SW 1271 (cell line): ENCODE measurements at places on chromosomes 6 and 20.

GRCh38 chr6:143160439-143161220 is 99.9 kb downstream of the AIG1 start:
- DNase-seq: no peak

GRCh38 chr20:36624068-36624943 is 18.7 kb downstream of the RAB5IF start:
- DNase-seq: no peak

DNA sequence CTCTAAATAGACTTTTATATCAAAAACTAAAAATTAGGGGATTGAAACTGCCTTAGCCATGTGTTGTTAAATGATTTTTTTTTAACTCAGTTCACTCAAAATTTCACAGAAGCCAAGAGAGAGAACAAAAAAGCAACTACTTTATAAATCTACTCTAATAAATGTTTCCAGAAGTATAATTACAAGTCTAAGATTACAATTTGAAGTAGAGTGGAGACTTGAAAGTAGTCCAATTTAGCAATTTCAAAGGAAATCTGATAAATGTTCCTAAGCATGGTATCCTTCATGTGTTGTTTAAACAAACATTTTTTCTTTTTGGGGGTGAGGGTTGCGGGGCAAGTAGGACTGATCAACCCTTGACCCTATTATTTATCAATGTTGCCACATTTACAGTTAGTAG is 72.6 kb downstream of the PHIP start:
- DNase-seq: no peak

- no peak for DNase-seq
Measured at GRCh38 chr6:67458265-67458664, 1176.8 kb upstream of the ADGRB3 start.

DNA sequence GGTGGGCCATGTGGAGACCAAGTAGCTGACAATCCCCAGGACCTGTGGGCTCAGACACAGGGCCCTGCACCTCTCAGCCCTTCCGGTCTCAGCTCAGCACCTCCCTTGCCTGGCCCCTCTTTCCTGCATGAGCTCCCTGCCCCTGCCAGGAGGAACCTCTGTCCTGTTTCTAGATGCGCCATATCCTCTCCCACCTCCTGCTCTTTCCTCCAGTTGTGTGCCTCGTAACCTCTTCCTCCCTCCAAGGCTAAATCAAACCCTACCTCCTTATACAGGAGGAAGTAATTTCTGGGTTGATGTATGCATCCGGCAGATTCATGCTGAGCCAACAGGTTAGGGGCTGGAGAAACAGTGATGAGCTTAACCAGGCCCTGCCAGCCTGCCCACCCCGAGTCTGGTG is 30.9 kb downstream of the ITPR3 start:
- DNase-seq: no peak

GRCh38 chr6:167907837-167908681 is 81.3 kb downstream of the AFDN start:
- DNase-seq: no peak

GRCh38 chr20:14418376-14418775 is 81.0 kb upstream of the FLRT3 start:
- no peak for DNase-seq

GRCh38 chr6:24927985-24928745 is 7.6 kb downstream of the RIPOR2 start:
- DNase-seq: no peak

GRCh38 chr6:54899986-54900385 is 53.4 kb downstream of the FAM83B start:
- no peak for DNase-seq

GRCh38 chr20:63106108-63106764 is 99.5 kb upstream of the BHLHE23 start:
- DNase-seq: no peak

DNA sequence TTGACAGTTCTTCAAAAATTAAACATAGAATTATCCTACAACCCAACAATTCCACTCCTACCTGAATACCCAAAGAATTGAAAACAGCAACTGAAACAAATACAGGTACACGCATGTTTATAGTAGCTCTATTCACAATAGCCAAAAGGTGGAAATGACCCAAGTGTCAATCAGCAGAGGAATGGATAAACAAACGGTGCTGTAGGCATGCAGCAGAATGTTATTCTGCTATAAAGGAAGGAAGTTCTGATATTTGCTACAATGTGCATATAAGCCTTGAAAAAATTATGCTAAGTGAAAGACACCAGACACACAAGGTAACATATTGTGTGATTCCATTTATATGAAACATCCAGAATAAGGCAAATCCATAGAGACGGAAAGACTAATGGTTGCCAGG is 38.5 kb upstream of the PRELID3B start:
- no peak for DNase-seq

DNA sequence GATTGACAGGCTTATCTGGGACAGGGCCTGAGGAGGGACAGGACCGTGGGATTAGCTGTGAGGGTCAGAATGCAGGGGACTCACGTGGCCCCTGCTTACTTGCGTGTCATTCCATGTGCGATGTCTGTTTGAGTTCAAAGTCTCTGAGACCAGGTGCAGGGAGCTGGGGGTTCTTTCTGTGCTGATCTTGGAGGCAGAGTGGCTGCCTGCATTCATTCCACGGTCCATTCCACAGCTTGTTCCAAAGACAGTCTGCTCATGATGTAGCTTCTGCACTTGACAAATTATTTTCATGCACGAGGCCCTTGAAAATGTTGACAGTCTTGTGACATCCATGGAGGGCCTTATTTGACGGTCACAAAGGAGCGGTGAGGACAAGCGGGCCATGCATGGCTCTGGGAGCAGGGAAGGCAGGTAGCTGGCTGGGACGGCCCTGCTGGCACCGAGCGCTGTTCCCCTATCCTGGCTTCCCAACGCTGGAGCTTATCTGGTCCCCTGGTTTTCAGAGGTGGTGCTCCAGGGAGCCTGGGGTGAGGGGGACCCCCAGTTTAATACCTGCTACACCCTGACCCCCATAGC is 156.3 kb upstream of the RNF24 start:
- peak; percentile 47 for DNase-seq

GRCh38 chr20:10402938-10403608 is 30.9 kb downstream of the MKKS start:
- DNase-seq: no peak

DNA sequence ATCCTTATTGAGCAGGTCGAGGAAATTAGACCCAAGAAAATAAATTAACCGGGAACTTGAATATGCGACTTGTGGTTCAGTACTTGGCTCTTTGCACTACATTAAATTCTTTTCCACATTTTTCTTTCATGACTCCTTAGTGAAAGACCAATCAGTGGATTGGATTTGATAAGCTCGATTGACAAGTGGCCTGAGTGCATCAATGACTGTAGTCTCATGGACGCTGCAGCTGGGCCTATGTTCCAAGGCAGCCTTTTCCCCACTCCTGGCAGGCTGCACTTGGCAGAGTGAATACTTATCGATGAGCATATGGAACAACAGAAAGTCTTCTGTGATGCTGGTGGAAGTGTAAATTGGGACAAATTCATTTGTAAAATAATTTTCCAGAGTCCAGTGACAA is 210.8 kb upstream of the EXOC2 start:
- no peak for DNase-seq

DNA sequence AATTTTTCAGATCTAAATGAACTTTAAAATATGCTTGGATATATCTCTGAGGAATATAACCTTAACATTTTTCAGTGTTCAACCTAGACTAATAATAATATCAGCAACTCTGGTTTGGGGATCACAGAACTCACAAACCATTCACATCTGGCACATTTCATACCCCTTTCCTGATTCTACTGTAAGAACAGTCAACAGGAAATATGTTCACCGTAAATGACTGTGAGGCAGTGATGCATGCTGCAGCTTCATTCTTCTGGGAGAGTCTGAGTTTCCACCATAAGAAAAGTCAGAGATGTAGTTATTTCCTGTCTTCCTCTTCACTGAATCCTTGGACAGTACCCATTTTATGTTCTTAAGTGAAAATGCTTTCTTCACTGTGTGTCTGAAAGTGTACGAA is 134.2 kb upstream of the IFNGR1 start:
- DNase-seq: no peak

GRCh38 chr6:131660195-131660594 is 23.1 kb downstream of the ENPP3 start:
- DNase-seq: peak; percentile 52

GRCh38 chr6:135439549-135439948 is 58.0 kb downstream of the AHI1 start:
- no peak for DNase-seq

- no peak for DNase-seq
Measured at GRCh38 chr20:41234041-41234440, 83.5 kb downstream of the ZHX3 start.

DNA sequence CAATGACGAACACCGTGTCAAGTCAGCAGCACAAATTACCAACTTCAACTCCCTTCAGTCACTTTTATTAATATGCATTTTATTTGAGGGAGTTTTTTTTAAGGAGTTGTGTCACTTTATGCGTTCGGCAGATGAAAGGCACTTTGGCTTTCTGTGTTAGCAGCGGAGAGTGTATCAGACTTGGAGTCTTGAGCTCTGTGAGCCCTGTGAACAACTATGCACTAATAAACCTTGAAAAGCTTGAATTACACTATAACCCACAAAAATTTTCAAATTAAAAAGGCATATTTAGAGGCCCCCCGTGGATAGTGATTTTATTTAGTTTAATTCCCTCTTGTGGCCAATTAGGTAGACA is 335.3 kb upstream of the NT5E start:
- no peak for DNase-seq

DNA sequence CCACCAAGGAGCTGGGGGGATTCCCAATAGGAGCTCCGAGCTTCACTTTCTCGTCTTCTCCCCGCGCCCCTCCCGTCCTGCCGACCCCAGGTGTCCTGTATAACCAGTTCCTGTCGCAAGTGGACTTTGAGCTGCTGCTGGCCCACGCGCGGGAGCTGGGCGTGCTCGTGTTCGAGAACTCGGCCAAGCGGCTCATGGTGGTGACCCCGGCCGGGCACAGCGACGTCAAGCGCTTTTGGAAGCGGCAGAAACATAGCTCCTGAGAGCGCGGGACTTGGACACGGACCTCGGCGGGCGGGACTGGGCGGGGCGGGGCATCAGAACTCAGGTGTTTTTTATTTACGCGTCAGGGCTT is 340 bp upstream of the VARS2 start:
- no peak for DNase-seq

DNA sequence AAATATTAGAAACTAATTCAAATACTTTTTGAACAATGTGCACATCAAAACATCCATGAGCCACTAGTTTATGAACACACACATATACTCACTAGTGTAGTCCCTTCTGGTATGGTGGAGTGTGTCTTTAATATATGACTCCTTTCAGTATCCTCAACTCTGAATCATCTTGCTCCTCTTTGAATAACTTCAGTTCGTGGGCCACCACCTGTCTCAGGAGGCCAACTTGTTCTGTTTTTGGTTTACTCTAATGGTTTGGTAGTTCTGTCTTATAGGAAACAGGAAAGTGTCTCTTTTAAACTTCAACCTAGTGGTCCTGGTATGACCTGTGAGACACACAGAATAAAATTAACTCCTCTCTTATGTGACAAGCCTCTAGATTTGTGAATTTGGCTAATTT is 55.6 kb downstream of the ZNF292 start:
- DNase-seq: no peak
